ENCODE measurements at places on chromosomes 12 and 14. TPM values are rescaled to one million over a fixed set of nuclear protein-coding genes. Genes with fewer than 3 reads are reported as not detected.

Gene SSPN
- total RNA-seq = not detected

Gene DENR
- total RNA-seq = 59.4 TPM

Gene GNS
- 21.4 TPM for total RNA-seq

Gene LRCOL1
- not detected for total RNA-seq

Gene TAS2R42
- total RNA-seq = not detected

Gene SIRT4
- total RNA-seq = 2.5 TPM

Gene C12orf50
- not detected for total RNA-seq

Gene CCDC88C
- 16.8 TPM for total RNA-seq

Gene ZNF664
- 82.5 TPM for total RNA-seq

Gene FGF23
- total RNA-seq = not detected

Gene OR10P1
- total RNA-seq = not detected

Gene NTF3
- not detected for total RNA-seq

Gene HNF1A
- total RNA-seq = not detected

Gene CINP
- 41.8 TPM for total RNA-seq

Gene CFAP54
- 0.09 TPM for total RNA-seq

Gene PHLDA1
- 0.81 TPM for total RNA-seq

Gene FOXA1
- total RNA-seq = 2.4 TPM
